ENCODE measurements at places on chromosomes 12 and 14. TPM values are rescaled to one million over a fixed set of nuclear protein-coding genes. Genes with fewer than 3 reads are reported as not detected.
A peak's percentile ranks its signal among the peaks of the same experiment; 100 is the strongest.

GRCh38 chr12:6960593-6961277, 9.6 kb downstream of the PTPN6 start:
- peak; percentile 51 for DNase-seq

GRCh38 chr14:95085321-95085720, 72.0 kb downstream of the DICER1 start:
- DNase-seq, result no peak

DNA sequence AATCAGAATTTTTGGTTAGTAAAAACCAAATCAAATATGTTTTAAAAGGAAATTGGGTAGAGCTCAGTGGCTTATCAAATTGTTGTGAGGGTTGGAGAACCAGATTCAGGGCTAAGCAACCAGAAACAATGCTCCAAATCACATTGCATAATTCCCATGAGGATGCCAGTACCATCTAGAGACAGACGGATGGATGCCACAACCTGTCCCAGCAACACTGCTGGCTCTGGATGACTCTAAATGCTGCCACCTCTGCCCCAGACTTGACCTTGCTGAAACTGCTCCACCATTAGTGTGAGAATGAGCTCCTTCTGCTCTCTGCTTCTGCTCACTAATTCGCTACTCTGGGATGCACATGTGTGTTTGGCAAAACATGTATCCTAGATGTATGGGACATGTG, 43.9 kb downstream of the FRS2 start:
- no peak for DNase-seq

- DNase-seq, result no peak
Observed at GRCh38 chr14:68264260-68264569, 444.6 kb downstream of the RAD51B start.

- DNase-seq, result no peak
Observed at GRCh38 chr12:128091101-128091720, 175.8 kb upstream of the TMEM132C start.

- no peak for DNase-seq
Observed at GRCh38 chr14:96888158-96888557, 91.0 kb downstream of the VRK1 start.

- peak; percentile 64 for DNase-seq
Observed at GRCh38 chr12:89161557-89161956, 190.7 kb downstream of the DUSP6 start.

DNA sequence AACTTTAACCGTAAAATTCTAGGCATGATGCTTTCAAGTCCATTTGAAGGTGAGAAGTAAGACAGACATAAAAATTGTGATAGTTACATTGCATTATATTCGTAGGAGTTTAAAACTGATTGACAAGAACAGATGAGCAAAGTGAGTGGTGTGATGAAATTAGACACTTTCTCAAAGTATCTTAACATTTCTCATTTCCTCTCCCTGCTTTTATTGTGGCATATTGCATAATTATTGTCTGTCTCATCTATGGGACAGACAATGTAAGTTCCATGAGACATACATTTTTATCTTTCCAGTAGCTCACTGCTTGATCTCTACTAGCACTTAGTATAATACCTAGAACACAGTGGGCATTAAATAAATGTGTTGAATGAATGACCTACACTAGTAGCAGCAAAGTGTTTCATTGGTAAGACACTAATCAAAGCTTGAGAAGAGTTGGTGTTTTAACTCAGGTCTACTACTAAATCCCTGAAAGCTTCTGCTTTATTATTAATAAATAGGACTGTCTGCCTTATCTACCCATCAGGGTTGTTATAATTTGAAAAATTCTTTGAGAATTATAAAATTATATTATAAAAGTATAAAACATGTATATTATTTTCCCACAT, 19.0 kb downstream of the A2M start:
- peak; percentile 46 for DNase-seq

GRCh38 chr12:70247653-70248199, 4.5 kb downstream of the CNOT2 start:
- DNase-seq, result peak; percentile 47

DNA sequence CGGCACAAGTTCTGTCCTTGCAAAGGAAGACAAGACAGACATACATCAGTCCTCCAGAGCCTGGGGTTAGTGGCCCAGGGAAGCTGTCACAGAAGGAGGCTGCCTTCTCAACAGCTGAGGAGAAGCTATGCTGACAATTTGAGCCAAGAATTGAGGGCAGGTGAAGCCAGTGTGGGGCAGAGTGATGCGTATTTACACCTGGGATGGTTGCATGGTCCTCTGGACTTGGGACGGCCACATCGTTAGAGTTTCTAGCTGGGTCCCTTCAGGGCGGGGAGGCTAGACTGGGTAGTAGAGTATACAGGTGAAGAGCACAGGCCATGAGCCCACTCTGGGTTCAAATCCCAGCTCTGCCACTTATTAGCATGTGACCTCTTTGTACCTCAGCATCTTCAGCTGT, 16.5 kb downstream of the KRT85 start:
- no peak for DNase-seq

DNA sequence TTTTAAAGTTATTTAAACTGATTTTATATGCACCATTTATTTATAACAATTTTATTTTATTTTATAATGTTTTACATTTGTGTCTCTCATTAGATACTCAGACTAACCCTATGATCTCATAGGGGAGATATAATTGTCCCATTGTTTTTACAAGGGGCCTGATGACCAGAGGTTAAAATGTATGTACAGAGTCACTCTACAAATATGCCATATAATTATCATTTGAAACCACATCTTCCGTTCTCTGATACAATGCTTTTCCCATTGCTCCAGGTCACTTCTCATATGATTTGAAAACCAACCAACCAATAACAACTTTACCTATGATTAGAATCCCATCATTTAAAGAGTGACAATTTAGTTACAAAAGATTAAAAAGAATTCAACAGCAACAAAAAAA, 137.8 kb downstream of the GPHN start:
- no peak for DNase-seq

GRCh38 chr14:50025776-50026175, 90.6 kb downstream of the VCPKMT start:
- DNase-seq, result no peak

DNA sequence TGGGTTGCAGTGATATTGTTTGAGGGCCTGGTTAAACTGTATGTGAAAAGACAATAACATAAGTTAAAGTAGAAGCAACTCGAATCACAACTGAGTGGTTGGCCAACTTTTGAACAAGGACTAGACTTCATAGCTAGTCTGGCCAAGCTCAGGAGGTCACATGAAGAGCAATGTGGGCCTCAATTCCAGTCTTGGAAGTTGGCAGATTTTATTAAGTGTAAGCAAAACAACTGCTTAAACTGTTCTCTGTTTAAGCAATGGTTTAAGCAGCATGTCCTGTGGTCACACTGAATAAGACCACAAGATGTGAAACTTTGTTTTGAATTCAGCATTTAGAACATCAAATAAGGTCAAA, 100.4 kb downstream of the TMTC3 start:
- DNase-seq, result no peak

- no peak for DNase-seq
Observed at GRCh38 chr12:30970559-30971197, 44.1 kb downstream of the TSPAN11 start.

GRCh38 chr14:90398315-90398839, 1.5 kb downstream of the CALM1 start:
- DNase-seq, result peak; percentile 60

- DNase-seq, result no peak
Observed at GRCh38 chr12:27781680-27782079, 1.6 kb upstream of the MANSC4 start.

DNA sequence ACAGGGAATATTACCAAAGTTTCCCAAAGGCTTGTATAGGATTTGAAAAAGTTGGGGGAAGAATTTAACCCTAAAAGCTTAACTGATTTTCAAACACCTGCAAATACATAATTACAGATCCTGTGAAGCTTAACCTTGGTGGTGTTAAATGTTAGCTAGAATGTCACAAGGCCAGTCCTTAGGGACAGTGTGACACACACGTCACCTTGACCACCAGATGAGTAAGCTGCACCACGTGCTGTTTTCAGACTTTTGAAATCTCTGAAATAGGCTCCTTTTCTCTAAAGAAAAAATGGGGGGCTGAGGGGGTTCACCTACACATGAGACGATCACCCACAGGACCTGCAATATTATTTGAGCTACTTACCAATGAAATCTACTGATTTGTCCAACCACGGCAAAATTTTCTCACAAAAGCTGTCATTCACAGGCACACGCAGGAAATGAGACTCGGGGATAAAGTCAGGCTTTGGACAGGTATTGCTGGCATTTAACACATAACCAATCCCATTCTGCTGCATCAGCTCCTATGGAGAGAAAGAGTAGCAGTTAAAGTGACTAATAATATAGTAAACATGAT, 75.9 kb downstream of the DUSP16 start:
- DNase-seq, result no peak

DNA sequence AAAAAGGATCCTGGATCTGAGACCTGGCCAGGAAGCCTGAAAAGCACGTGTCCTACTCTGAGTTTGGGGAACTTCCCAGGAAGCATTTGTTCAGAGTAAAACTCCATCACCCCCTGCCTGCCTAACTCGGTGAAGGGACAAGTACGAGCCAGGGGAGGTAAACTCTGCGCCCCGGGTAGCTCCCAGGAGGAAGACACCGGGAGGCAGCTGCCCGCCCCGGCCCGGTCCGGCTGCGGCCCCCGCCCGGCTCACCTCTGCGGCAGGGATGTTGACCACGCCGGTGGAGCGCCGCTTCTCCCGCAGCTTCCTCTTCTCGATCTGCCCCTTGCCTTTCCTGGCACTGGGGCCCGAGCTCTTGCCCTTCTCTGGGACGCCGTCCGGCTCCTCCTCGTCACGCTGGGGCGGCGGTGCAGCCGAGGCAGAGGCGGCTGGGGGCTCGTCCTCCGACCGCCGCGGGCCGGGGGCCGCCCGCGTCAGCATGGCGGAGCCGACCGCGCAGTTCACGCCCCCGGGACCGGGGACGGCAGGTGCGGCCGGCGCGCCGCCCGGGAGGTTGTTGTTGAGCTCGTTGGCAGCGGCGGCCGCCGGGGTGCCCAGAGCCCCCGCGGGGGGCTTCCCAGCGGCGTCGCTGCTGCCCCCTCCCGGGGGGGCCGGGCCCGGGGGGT, 1.2 kb downstream of the PAWR start:
- DNase-seq, result peak; percentile 33

The IL23A gene
- 4.1 TPM for polyA plus RNA-seq

The ASPG gene
- polyA plus RNA-seq, result 0.06 TPM

The GALNT9 gene
- not detected for polyA plus RNA-seq

The BCL2L14 gene
- polyA plus RNA-seq, result not detected

The HSPA2 gene
- polyA plus RNA-seq, result 0.17 TPM

The CHURC1 gene
- 81.2 TPM for polyA plus RNA-seq

The NANOG gene
- polyA plus RNA-seq, result not detected

The KLC1 gene
- 41.5 TPM for polyA plus RNA-seq
